ENCODE measurements at places on chromosomes 2 and 18.
A peak's percentile ranks its signal among the peaks of the same experiment; 100 is the strongest.

DNA sequence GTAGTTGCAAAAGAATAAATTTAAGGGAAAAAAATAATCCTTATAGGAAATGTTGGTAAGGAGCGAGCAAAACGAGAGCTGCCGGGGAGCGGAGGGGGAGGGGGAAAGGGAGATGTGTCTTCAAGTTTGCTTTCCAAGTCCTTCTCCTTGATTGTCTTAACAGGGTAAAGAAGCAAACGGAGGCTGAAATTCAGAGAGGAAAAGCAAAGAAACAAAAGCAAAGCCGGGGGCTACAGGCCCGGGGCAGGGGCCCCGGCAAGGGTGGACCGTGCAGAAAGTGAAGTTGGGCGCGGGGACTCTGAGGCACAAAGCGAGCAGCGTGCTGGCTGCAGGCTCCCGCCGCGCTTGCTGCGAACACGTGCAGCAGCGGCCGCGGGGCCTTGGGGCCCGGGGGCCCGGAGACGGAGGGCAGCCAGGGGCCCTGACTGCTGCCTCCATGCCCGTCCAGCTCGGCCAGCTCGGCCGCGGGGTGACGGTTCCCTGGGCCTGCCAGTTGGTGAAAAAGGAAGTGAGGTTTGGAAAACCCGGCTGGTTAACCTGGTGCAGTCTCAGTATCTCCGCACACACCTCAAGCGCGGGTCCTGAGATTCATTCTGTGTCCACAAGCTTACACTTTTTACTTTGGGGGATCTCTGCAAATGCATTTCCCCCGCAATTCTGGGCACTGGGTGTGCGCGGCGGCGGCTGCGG is 4.1 kb downstream of the BCL11A start:
- no peak for DNase-seq

DNA sequence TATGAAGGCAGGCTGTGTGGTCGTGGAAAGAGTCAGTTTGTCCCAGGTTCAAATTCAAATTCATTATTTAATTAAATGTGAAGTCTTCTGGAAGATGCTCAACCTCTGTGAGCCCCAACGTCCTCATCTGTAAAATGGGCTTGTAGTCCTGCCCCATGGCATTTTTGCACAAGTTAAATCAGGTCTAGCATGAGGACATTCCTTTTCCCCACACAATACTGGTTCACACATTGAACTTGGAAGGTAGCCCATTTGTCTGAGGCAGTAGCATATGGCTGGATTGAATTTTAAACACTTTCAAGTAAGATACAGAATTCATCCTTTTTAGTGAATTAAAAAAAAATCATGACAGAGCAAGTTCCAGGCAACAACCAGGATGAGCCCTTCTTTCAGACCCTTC is 665.4 kb upstream of the HS6ST1 start:
- DNase-seq, result no peak

DNA sequence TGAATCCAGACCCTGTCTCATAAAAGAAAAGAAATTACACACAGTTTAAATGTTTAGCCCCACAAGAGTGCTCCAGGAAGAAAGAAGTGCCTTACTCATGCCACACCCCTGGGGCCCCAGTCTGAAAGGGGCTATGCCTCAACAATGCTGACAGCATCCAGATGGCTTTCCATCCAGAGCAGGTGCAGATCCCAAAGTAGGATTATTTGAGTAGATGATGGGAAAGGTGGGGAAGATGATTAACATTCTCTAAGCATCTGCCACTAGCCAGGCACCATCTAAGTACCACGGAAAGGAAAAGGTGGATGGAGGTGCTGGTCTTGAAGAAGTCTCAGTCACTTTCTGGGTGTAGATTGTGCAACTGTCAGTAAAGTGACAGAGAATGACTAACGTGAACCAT is 16.3 kb downstream of the DPYSL5 start:
- DNase-seq, result no peak

GRCh38 chr2:37576831-37577230 is 94.6 kb downstream of the CDC42EP3 start:
- no peak for DNase-seq

GRCh38 chr2:2931318-2932075 is 446.1 kb downstream of the EIPR1 start:
- no peak for DNase-seq

DNA sequence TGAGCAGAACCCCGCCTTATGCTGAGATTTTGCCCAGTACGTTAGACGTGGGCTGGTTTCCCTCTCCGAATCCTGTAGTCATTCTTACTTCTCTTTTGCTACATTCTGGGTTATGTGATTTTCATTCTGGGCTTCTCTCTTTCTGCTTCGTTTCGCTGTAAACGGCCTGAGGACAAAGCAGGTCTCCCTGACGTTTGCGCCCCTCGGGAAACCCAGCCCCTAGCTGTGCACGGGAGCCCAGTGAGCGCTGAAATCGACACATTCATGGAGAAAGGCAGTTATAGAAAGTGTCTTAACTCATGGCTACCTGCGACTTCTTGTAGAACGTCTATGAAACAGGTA is 22.7 kb upstream of the MC5R start:
- DNase-seq, result no peak

DNA sequence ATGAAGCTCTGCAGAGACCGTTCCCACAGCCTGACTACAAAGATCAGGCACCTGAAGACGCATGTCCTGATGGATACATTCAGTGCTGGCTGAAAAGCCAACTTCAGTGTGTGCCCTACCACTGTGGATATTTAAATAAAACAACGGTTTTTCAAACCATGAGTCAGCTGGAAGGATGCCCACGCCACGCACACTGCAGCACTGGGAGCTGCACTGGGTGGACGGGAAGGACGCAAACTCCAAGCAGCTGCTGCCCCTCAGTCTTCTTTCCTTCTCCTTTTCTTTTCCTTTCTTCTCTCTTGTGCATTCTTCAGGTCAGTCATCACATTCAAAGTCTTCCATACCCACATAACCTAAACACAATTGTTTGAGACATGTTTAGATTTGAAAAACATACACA is 7.9 kb downstream of the TMEM18 start:
- DNase-seq, result no peak

GRCh38 chr2:231991664-231992063 is 30.2 kb downstream of the DIS3L2 start:
- DNase-seq, result no peak

DNA sequence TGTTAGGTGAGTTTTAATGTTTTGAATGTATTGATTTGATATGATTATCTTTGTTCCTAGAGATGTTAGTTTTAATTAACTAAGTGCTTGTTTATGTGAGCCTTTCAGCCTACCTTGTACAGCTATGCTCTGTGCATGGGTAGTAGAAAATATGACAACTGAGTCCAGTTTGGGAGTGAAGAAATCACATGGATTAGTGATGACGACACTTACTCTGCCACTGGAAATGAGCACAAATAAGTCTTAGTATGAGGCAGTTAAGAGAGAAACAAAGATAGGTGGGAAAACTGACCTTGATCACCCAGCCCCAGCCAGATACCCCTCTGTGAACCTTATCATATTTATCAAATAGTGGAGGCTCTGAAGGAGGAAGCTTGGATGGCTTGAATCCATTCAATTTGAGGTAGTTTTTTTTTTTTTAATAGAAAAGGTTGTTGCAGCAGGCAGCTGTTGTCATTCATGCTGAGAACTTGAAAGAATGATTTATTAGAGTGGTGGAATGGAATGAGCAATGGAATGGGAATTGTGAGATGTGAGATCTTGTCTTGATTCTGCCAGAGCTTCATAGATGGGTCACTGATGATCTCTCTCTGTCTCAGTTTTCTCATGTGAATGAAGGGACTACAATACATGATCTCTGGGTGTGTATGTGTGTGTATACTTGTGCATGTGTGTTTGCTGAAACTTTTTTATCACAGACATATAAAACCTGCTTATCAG is 96.4 kb downstream of the MAP3K20 start:
- no peak for DNase-seq

GRCh38 chr2:110827511-110827910 is 95.1 kb downstream of the ACOXL start:
- DNase-seq, result no peak

- DNase-seq, result no peak
These were observed 12.3 kb downstream of the MEP1B start for GRCh38 chr18:32201948-32202672.

DNA sequence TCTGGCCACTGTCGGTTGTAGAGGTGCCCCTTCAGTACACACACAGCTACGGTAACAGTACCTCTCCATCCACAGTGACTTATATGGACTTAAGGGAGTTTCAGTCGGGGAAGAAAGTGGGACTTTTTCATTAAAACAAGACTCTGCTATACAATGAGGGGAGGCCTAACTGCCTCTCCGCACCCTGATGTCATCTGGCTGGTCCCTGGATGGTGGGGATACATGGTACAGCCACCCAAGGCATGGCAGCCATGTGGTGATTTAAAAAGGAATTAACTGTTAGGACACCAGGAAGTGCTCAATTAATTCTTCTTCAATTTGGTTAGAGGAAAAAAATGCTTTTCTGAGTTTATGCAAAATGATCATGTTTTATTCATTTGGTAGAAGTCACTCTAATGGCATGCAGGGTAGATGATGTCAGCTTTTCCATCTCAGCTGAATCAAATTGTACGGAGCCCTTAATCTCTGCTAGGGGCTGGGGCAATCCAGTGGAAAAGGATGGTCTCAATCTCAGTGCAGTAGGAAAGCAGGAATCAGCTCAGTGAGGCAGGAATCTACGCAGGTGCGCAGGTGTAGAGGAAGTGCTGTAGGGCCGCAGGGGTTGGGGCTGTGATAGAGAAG is 243.9 kb downstream of the PRKCE start:
- DNase-seq, result peak; percentile 28

DNA sequence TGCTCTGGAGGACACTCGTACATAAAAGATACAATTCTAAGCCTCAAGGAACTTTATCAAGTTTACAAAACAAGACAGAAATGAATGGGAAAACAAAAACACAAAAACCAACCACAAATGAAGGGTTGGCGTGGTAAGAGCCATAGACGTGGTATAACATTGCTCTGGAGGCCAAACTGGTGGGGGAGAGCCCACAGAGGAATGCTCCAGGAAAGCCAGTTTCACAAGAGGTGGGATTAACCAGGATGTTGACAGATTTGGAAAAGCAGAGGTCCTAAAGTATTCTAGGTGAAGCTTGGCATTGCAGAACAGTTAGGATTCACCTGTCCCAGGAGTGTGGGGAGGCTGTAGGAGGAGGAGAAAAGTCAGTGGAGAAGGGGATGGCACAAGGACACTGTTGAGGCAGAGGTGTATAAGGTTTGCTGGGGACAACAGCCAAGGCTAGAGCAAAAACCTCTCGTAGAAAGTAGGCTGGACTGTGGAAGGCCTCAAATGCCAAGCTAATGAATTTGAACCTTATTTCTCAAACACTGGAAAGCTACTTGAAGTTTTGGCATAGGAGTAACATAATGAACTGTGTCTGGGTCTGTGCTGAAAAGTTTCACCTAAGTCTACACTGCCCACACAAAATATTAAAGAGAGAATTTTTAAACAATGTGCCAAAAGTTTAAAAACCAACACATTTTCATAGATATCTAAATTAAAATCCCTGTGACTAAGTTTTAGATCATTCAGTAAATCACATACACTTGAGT is 135.1 kb downstream of the THADA start:
- DNase-seq, result no peak

Data from amniotic stem cell (primary cell).